ENCODE measurements at places on chromosomes 11 and 22. TPM values are rescaled to one million over a fixed set of nuclear protein-coding genes. Genes with fewer than 3 reads are reported as not detected.

DNA sequence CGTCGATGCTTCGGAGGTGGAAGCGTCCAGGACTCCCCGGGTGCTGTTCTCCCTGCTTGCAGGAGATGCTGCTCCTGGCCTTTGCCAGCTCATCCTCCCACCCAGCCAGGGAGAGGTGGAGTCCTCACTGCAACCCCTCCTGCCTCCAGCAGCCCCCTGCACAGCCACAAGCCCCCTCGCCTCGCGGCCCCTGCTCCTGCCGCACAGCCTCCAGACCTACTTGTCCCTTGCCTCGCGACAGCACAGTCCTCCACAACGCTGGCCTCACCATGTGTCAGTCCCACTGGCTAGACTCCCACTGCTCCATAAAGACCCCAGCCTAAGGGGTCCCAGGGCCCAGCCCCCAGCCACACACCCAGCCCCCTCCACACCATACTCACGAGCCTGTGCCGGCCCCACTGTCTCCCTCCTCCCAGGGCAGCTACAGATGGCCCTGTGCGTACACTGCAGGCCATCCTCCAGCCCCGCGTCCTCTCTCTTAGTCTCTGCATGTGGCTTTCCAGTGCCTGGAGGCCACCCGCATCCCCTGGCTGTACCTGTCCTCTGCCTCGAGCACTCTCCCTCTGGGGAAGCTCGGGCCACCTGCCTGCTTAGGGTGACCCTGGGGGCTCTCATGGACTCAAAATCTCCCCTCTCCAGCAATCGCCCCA, 91.5 kb downstream of the CELSR1 start:
- DNase-seq: no peak

DNA sequence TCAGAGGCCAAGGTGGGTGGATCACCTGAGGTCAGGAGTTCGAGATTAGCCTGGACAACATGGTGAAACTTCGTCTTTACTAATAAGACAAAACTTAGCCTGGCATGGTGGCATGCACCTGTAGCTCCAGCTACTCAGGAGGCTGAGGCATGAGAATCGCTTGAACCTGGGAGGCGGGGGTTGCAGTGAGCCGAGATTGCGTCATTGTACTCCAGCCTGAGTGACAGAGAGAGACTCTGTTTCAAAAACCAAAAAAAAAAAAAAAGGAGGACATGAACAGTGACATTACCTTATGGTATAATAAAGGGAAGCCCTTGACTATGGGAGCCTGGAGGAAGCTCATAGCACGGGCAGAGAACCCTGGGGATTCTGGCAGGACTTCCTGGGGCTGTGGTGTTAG, 16.5 kb upstream of the PLEKHB1 start:
- DNase-seq: no peak

DNA sequence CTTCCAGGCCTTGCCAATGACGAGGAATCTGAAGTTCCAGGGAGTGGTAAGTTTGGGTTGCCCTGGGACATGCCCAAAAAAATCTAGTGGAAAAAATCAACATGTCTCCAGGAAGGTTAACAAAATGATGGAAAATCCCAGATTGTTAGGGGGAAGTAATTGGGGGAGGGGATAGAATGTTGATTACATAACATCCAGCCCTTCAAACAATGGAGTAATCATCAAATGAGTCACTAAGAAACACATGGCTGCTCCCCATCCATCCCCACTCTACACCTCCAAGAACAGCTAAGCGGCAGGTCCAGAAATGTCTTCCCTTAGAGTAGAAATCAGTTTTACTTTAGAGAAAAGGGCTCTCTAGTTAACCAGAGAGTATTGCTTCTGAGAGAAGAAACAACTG, 94.9 kb downstream of the ETS1 start:
- DNase-seq: no peak

DNA sequence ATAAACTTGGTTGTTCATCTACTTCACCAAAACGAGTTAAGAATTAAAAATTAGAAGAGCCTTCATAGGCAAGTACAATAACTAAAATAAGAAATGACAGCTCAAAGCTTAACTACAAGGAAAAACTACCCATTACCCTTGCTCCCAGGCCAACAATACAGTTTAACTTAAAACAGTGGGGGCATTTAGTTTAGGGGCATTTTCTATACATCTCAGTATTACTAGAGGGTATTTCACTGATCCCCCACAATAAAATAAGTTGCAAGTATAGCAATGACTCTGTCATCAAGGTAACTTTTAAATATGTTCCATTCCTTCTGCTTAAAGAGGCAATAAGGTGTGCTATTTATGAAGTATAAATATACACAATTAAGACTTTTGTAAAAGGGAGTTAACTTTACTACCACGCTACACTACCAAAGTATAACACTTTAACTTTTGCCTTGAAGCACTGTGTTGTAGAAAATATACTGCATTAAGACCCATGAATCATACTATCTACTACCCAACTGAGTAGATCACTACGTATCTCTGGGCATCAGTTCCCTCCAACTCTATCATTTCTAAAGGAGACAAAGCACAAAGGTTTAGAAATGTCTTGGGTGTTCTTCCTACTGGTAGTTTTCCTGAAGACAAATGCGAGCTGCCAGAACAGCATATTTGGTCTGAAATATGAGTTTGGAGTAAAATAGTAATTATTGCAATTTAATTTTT, 29.8 kb downstream of the CHORDC1 start:
- no peak for DNase-seq

GRCh38 chr11:99069856-99070444, 49.2 kb downstream of the CNTN5 start:
- DNase-seq: peak; percentile 0

DNA sequence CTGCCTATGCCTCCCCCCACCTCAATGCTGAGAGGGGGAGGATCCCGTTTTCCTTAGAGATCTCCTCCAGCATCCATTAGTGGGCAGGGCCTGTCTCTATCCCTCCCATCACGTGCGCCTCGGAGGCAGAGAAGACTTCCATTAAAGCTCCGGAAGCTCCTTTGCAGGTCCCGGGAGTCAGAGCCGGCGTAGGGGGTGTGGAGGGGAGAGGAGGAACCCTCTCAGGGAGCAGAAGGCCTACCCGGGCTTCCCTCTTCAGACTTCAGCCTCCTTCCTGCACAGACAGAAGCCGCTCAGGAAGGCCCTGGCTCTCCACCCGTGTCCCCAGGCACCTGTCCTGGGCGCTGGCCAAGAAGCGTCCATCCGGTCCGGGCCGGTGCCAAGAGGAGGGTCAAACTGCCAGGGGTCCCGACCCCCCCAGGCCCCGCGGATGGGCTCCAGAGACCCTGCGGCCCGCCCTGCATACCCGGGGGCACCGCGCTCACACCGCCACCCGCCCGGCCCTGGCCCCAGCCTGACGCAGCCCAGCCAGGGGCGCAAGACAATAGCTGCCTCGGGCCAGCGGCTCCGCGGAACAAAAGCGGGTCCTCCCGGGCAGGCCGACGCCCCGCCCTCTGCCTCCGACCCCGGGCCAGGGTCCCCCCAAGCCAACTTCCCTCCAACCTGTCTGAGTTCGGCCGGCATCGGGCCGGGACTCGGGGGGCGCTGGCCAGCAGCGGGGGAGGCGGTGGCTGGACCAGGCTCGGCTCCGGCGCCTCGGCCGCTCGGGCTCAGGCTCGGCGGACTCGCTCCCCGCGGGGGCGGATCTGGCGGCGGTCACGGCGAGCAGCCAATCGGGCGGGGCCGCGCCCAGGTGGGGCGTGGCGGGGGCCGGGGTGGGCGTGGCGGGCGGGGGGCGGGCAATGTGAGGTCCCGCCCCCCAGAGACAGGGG, 29.9 kb downstream of the ARVCF start:
- no peak for DNase-seq

GRCh38 chr11:111185266-111185665, 60.3 kb upstream of the POU2AF2 start:
- DNase-seq: no peak

DNA sequence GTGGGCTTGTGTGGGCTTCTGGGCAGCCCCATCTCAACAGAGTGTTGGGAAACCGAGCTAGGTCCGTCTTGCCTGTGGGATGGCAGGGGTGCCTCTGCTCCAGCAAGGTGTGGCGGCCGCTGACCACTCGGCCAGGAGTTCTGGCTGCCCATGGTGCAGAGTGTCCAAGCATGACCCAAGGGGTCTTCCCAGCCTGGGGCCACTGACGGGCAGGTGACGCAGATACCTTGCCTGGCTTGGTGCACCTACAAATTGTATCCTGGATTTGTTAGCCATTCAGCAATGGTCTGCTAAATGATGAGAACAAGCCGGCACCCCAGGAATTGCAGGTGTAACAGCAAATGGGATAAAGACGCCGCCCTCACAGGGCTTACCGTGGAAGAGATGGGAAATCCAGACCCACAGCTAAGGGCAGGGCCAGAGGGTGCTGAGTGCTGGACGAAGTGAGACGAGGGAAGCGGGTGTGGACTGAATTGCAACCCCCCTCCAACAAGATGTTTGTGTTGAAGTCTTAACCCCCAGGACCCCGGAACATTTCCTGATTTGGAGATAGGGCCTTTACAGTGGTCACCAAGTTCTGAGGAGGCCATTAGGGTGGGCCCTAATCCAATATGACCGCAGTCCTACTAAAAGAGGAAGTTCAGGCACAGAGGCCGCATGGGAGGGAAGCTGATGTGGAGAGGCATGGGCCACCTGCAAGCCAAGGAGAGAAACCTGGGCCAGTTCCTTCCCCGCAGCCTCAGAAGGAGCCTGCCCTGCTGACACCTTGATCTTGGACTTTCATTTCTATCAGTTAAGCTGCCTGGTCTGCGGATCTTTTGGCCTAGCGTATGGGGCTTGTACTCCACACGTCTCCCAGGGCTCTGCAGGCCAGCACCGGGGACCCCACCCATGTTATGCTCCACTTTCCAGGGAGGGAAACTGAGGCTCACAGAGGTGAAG, 45.2 kb upstream of the LINC01488 start:
- no peak for DNase-seq

DNA sequence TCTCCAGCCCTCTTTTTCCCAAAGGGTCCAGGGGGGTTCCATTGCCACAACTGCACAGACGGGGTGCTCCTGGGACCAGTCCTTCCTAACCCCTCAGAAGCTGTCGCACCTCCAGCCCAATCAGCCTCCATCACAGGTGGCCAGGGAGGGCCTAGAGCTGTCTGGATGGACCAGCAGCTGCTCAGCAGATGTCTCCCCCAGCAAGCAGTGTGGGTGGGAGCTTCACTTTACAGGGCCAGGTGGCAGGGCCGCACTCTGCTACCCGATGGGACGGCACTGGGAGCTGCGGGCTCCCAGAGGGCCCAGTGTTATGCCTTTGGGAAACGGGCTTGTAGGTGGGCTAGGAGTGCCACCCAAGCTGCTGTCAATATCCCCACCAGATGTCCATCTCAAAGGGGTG, 120.5 kb downstream of the DSCAML1 start:
- DNase-seq: no peak

- no peak for DNase-seq
Measured at GRCh38 chr11:1500466-1501420, 14.2 kb upstream of the MOB2 start.

- no peak for DNase-seq
Measured at GRCh38 chr11:76660533-76661305, 9.8 kb downstream of the LRRC32 start.

GRCh38 chr11:364991-365725, 4.1 kb upstream of the B4GALNT4 start:
- DNase-seq: no peak

GRCh38 chr11:75301131-75301530, 50.3 kb downstream of the ARRB1 start:
- no peak for DNase-seq

DNA sequence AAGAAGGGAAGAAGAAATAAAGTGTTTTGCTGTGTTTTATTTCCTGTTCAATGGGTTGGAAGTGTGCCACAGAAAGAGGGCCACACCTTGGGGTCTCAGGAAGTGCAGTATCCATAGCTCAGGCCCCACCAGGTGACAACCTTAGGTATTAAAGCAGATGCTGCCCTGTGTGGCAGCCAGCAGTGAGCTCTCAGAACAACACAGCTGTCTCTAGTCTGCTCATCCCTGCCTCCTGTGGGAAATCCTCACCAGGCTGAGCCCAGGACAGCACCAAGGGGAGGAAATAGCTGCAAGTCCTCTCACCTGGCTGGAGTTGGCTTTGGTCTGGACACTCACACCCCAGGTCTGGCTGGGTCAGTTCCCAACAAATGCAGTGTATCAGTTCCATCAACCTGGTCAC, 25.1 kb downstream of the ARL14EP start:
- DNase-seq: no peak

LMO1 gene
- not detected for total RNA-seq

ACRV1 gene
- not detected for total RNA-seq

HORMAD2 gene
- total RNA-seq: not detected
